Natural killer cell treated with Interleukin-12 subunit alpha and Interleukin-12 subunit beta and Interleukin-15 and Interleukin-18, amount 100 ng/mL, for 72 hours (primary cell): ENCODE measurements at places on chromosomes 1 and 21. TPM values are rescaled to one million over a fixed set of nuclear protein-coding genes. Genes with fewer than 3 reads are reported as not detected.

GRCh38 chr1:53162621-53163020, 20.2 kb upstream of the SLC1A7 start:
- no peak overlapping the region for H3K4me3 ChIP-seq
- H3K36me3 ChIP-seq, result no peaks in the 10 kb centered on the region
- H3K4me1 ChIP-seq, result no peaks in the 10 kb centered on the region

DNA sequence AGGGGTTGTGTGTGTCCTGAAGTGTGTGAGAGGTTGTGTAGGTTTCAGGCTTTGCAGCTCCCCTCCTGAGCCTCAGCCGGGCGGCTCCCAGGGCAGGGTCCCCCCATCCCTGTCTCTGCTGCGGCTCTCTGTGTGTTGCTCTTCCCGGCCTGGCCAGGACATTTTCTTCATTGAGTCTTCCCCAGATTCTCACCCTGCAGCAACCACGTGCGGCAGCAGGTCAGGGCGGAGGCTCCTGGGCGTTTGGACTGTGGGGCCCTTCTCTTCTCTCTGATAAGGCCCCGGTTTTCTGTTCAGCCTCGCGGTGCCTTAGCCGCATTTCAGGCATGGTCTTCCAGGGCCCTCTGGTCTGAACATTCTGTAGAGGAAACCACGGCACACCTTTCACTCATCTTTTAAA, 1.8 kb upstream of the TCP10L start:
- DNase-seq, result no peak
- no peaks in the 10 kb centered on the region for H3K27me3 ChIP-seq
- no peak overlapping the region for H3K27ac ChIP-seq
- no peaks in the 10 kb centered on the region for H3K36me3 ChIP-seq
- H3K4me1 ChIP-seq, result no peaks in the 10 kb centered on the region
- H3K4me3 ChIP-seq, result no peak overlapping the region

GRCh38 chr21:28455253-28455600, 537.5 kb downstream of the LTN1 start:
- no peak overlapping the region for H3K27ac ChIP-seq
- no peaks in the 10 kb centered on the region for H3K4me1 ChIP-seq
- no peak overlapping the region for H3K4me3 ChIP-seq
- no peaks in the 10 kb centered on the region for H3K27me3 ChIP-seq

DNA sequence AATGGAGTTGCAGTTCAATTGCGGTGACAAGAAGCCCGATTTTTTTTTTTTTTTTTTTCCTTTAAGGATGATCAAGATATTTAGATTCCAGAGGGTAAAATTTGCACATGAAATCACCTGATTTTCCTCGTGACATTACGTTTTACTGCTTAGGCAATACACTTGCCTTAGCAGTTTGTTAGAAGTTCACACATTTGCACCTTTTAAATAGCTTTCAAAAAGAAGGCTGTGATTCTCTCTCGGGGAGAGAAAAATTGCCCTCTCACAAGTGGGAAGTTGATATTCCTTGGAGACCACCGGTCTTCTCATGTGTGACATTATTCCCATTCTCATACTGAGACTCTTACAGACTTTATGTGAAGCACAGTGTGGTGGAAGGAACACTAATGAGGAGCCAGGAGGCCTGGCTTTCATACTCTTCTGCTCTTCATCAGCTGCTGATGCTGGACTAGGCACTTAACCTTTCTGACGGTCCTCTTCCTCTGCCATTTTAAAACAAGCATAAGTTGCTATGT, 69.8 kb upstream of the HSPA13 start:
- H3K27me3 ChIP-seq, result no peaks in the 10 kb centered on the region
- DNase-seq, result no peak
- peaks cover 41% of the 10 kb centered on the region for H3K4me1 ChIP-seq
- peak overlapping the region; percentile 88 for H3K27ac ChIP-seq
- no peaks in the 10 kb centered on the region for H3K36me3 ChIP-seq
- H3K4me3 ChIP-seq, result peak overlapping the region; percentile 73

DNA sequence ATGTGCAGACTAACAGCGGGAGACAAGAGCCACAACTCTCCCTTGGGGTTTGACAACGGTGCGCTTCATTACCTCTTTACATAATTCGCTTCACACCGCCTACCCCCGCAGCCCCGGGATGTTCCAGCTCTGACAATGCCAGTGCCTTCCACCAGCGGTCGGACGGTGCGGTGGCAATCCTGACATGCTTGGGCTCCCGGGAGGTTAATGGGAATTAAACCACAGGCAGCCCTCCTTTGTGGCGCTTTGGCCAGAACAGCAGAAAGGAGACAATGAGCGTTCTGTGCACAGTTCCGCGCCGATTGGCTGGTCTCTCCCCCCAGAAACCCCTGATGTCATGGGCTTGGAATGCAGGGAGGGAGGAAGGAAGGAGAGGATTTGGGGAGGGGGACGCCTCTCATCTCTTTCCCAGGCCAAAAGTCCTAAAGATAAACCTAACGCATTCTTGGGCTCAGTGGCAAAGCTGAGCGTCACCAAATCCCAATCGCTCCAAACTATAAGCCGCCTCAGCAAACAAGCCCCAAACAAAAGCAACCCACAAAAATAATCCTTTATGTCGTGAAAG, 1.3 kb downstream of the CNN3 start:
- DNase-seq, result no peak
- no peak overlapping the region for H3K27ac ChIP-seq
- H3K4me1 ChIP-seq, result peaks cover 11% of the 10 kb centered on the region
- peak overlapping the region; percentile 43 for H3K4me3 ChIP-seq

GRCh38 chr1:248775441-248775840, 19.9 kb upstream of the LYPD8 start:
- H3K36me3 ChIP-seq, result peaks cover 8% of the 10 kb centered on the region
- no peak for DNase-seq
- peaks cover 25% of the 10 kb centered on the region for H3K27me3 ChIP-seq
- H3K4me3 ChIP-seq, result no peak overlapping the region

DNA sequence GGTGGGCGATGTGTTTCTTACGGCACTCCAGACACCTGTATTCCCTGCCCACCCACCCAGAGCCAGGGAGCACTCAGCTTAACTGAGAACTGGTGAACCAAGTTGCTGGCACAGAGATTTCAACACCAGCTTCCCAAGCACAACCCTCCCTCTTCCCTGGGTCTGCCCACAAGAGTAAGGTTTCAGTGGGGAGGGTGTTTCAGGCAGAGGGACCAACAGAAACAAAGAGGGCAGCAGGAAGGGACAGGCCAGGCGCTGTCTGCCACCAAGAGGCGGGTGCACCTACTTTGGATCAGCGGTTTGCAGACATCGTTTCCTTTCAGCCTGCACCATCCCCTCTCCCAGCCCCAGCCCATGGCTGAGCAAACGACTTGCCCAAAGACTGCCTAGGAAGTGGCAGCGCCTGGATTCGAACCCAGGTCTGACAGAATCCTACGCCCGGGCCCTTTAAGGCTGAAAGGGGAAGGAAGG, 21.9 kb upstream of the ALDH4A1 start:
- peaks cover 6% of the 10 kb centered on the region for H3K36me3 ChIP-seq
- no peak overlapping the region for H3K4me3 ChIP-seq
- H3K4me1 ChIP-seq, result peaks cover 41% of the 10 kb centered on the region
- no peak for DNase-seq
- H3K27ac ChIP-seq, result peak overlapping the region; percentile 99
- no peaks in the 10 kb centered on the region for H3K27me3 ChIP-seq

DNA sequence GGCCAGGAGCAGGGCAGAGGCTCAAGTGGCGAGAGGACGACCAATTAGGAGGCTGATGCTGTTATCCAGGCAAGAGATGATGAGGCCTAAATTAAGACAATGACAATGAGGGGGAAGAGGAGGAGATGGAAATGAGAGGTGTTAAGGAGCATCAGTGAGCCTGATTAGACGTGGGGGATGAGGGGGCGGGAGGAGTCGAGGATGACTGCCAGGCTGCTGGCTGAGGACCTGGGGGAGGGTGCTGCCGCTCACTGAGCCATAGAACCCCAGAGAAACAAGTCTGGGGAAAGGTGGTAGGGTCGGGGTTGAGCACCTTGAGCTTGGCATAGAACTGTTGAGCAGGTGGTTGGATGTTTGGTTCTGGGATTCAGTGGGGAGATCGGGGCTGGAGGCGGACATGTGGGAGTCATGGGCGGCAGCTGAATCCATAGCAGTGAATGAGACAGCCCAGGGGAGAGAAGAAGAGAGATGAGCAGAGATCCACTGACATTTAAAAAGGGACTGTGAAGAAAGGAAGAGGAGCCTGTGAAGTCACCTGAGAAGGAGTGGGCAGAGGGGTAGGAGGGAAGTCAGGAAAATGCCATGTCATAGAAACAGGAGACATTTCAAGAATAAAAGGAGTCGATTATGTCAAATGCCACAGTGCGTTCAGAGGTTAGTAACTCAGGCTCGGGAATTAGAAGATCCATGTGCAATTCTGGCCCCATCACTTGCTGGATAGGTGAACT, 28.5 kb downstream of the DLGAP3 start:
- H3K27ac ChIP-seq, result no peak overlapping the region
- H3K36me3 ChIP-seq, result no peaks in the 10 kb centered on the region
- no peaks in the 10 kb centered on the region for H3K4me1 ChIP-seq
- DNase-seq, result no peak
- H3K4me3 ChIP-seq, result no peak overlapping the region

- H3K36me3 ChIP-seq, result peaks cover 4% of the 10 kb centered on the region
- H3K4me3 ChIP-seq, result peak overlapping the region; percentile 46
Measured at GRCh38 chr1:157994704-157995582, 1.5 kb downstream of the KIRREL1 start.

- no peak overlapping the region for H3K4me3 ChIP-seq
- peaks cover 58% of the 10 kb centered on the region for H3K27me3 ChIP-seq
- H3K4me1 ChIP-seq, result no peaks in the 10 kb centered on the region
- no peak for DNase-seq
- no peak overlapping the region for H3K27ac ChIP-seq
Measured at GRCh38 chr1:38819516-38819915, 40.1 kb downstream of the RRAGC start.

- no peak for DNase-seq
- H3K4me1 ChIP-seq, result peaks cover 10% of the 10 kb centered on the region
- peaks cover 4% of the 10 kb centered on the region for H3K36me3 ChIP-seq
Measured at GRCh38 chr1:205706601-205707502, 26.5 kb upstream of the SLC45A3 start.

DNA sequence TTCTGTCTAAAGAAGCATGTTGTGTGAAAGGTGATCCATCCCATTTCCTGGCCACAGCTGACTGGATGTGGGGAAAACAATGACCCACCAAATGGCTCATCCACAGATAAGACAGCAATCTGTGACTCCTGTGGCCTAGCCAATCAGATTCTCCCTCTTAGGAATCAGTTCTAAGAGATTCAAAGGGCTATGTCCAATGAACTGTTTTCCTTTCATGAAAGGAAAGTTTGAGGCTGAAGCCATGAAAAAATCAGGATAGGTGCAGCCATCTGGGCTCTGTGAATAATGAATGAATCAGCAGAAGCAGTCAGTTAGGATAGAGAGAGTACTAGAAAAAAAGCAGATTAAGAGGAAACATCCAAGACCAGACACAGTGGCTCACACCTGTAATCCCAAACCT, 164.7 kb downstream of the NRIP1 start:
- H3K27ac ChIP-seq, result no peak overlapping the region
- H3K4me3 ChIP-seq, result no peak overlapping the region
- H3K36me3 ChIP-seq, result no peaks in the 10 kb centered on the region
- no peak for DNase-seq
- peaks cover 5% of the 10 kb centered on the region for H3K4me1 ChIP-seq

GRCh38 chr1:150574260-150575071, 4.9 kb downstream of the MCL1 start:
- peak overlapping the region; percentile 92 for H3K4me3 ChIP-seq
- H3K36me3 ChIP-seq, result peaks cover 52% of the 10 kb centered on the region
- peak overlapping the region; percentile 98 for H3K27ac ChIP-seq
- no peak for DNase-seq

DNA sequence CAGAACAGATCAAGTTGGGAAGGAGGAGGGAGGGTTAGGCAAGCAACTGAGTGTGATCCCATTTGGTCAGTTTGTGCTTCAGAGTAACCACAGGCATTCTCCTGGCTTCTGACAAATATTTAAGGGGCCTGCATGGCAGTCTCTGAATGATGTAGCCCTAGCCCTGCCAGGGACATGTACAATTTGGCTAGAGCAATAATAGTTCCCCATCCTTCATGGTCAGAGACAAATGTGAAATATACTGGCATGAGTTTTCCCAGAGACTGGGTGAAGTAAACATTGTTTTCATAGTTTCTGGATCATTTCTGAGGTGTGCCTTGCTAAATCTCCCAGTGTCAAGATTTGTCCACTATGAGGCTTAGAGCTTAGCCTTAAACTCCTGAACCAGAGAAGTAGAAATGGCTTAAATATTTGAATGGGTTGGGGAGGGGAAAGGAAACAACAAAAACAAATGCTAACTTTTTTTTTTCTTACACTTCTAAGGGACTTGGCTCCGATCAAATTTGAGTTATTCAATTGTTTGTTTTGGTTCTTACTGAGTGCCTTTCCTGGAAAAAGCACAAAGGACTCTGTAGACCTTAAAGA, 42.0 kb upstream of the UBE2U start:
- no peaks in the 10 kb centered on the region for H3K4me1 ChIP-seq
- H3K27me3 ChIP-seq, result peaks cover 18% of the 10 kb centered on the region
- no peak for DNase-seq

DNA sequence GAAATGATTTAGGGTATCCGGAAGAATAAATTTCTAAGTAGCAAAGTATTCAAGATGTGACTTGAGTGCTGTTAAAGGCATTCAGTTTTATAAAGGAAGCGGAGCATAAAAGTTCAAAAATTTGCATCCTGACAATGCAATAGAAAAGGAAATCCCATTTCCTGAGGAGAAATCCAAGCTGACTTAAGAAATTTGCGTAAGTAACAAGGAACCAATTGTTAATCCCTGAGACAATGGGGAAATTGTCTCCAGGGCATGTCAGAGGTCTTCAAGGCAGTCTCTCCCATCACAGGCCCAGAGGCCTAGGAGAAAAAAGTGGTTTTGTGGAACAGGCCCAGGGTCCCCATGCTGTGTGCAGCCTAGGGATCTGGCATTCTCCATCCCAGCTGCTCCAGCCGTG, 416.0 kb downstream of the PRDM2 start:
- DNase-seq, result no peak
- no peak overlapping the region for H3K27ac ChIP-seq
- H3K36me3 ChIP-seq, result peaks cover 6% of the 10 kb centered on the region

- H3K27me3 ChIP-seq, result no peaks in the 10 kb centered on the region
- H3K36me3 ChIP-seq, result no peaks in the 10 kb centered on the region
- H3K4me1 ChIP-seq, result no peaks in the 10 kb centered on the region
- no peak overlapping the region for H3K27ac ChIP-seq
- H3K4me3 ChIP-seq, result no peak overlapping the region
- no peak for DNase-seq
Measured at GRCh38 chr1:216777148-216777547, 53.9 kb upstream of the ESRRG start.

DNA sequence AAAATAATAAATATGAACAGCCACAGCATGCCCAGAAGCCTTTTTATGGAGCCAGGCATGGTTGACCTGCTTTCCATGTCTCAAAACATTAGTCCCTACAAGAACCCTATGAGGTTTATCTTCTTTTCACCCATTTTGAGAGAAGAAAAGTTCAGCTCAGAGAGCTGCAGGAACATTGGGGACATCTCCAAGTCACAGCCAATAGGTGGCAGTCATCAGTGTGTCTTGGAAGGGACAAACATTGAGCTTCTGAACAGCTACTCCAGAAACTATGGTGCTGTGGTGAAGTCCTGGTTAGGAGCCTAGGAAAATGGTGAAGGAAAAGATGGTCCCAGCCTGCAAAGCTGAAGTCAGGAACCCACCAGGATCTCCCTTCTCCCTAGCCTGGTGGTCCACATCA, 73.6 kb downstream of the JMJD4 start:
- DNase-seq, result no peak
- no peak overlapping the region for H3K4me3 ChIP-seq
- no peaks in the 10 kb centered on the region for H3K4me1 ChIP-seq
- no peak overlapping the region for H3K27ac ChIP-seq
- H3K27me3 ChIP-seq, result no peaks in the 10 kb centered on the region

AQP10 gene
- not detected for total RNA-seq

ACBD3 gene
- 30.3 TPM for total RNA-seq

CACHD1 gene
- total RNA-seq, result 0.11 TPM

DMRTA2 gene
- total RNA-seq, result 1.1 TPM

PALMD gene
- not detected for total RNA-seq

TMPRSS15 gene
- not detected for total RNA-seq

NBL1 gene
- total RNA-seq, result 9.3 TPM

S1PR1 gene
- 11.8 TPM for total RNA-seq

RAB7B gene
- total RNA-seq, result not detected

PLA2G5 gene
- total RNA-seq, result not detected
